ENCODE measurements at places on chromosomes 13 and 19.
A peak's percentile ranks its signal among the peaks of the same experiment; 100 is the strongest.

- DNase-seq, result no peak
Measured at GRCh38 chr19:20182222-20182785, 15.3 kb downstream of the ZNF486 start.

GRCh38 chr19:45935267-45935666 lies 20.7 kb upstream of the NANOS2 start:
- DNase-seq, result no peak

GRCh38 chr19:1206150-1206863 lies 729 bp downstream of the STK11 start:
- no peak for DNase-seq

GRCh38 chr13:42707048-42707447 lies 74.3 kb upstream of the FAM216B start:
- DNase-seq, result no peak

- no peak for DNase-seq
Measured at GRCh38 chr19:58367698-58368454, 5.3 kb upstream of the ZNF497 start.

GRCh38 chr13:98508685-98509084 lies 68.2 kb downstream of the STK24 start:
- no peak for DNase-seq

GRCh38 chr13:53782488-53782961 lies 753.9 kb downstream of the OLFM4 start:
- peak; percentile 39 for DNase-seq

GRCh38 chr19:49690079-49690655 lies 749 bp upstream of the CPT1C start:
- peak; percentile 30 for DNase-seq

GRCh38 chr13:91185294-91185863 lies 162.1 kb upstream of the MIR17HG start:
- DNase-seq, result no peak

DNA sequence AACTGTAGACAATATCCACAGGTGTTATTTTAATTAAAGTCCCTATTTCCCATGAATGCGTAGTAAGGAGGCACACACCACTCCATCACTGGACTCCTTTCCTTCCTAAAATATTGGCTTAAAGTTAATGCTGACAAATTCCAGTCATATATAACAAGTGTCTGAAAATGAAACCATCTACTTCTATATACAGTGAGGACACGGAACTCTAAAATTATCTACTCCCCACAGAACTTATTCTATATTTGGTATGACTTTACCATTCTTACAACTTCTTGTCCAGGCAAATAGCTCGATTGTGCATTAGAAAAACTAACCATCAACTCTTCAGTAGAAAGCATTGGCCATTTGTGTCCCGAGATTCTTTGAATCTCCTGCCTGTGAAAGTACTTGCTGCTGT lies 1560.2 kb downstream of the EFNB2 start:
- no peak for DNase-seq

- no peak for DNase-seq
Measured at GRCh38 chr19:33796164-33796875, at the start of gene KCTD15. KCTD15 (plus strand) TSS chr19:33796870; CDS start chr19:33800455, 3,585 bp downstream.

- DNase-seq, result no peak
Measured at GRCh38 chr19:6412447-6413091, 12.0 kb downstream of the KHSRP start.

DNA sequence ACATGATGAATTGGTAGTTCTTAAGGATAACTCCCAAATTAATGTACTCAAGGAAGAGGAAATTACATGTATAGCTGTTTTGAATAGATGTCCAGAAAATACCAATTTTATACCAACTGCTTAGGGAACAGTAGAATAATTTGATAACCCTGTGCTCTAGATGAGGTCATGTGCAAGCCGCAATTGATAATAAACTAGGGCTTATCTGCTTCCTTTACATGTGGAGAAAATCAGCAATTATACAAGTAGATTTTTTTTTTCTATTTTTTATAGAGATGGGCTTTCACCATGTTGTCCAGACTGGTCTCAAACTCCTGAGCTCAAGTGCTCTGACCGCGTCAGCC lies 9.3 kb downstream of the TPT1 start:
- DNase-seq, result no peak

DNA sequence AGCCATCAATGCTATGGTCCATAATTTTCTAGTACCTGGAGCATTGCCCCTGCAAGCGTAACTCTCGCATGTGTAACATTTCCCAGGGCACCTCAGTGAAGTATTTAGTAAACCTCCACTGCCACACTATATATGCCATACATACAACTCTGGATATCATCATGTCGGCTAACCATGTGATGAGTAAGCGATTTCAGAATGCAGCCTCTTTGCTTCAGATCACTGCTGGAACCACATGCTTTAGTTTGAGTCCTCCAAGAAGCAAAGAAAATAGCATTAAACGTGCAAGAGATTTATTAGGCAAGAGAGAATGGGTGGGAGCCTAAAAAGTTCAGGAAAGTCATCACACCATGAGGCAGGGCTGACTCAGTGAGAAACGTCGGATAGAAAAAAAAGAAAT lies 635.6 kb upstream of the SLITRK5 start:
- DNase-seq, result no peak

GRCh38 chr19:6527893-6528543 lies 2.8 kb upstream of the TNFSF9 start:
- no peak for DNase-seq

GRCh38 chr13:46053162-46054012 lies 841 bp upstream of the ZC3H13 start:
- no peak for DNase-seq

DNA sequence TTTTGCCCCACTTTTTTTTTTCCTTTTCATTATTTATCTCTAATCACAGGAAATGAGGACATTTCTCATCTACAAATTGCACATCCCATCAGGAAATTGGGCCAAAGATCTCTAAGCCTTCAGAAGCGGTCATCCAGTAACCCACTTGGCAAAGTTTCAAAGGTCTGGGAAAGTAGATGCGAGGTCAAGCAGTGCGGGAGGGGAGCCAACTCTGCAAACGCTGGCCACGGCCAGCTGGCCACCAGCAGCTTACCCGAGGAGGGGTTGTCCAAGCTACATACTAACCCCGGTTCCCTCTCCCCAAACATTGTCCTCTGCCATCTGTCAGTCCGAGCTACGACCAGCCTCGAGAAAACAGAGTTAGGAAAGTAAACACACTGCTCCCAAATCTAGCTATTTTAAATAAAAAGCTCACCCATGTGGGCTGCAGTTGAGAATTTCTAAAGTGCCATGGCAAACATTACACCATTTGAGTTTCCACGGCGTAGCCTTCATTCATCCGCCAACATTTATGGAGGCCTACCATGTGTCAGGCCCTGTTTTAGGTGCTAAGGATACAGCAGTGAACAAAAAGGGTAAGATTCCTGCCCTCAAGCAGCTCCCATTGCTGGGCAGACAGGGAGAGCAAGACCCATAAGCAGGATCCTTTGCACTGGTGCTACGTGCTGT lies 11.5 kb downstream of the FFAR2 start:
- DNase-seq, result no peak

DNA sequence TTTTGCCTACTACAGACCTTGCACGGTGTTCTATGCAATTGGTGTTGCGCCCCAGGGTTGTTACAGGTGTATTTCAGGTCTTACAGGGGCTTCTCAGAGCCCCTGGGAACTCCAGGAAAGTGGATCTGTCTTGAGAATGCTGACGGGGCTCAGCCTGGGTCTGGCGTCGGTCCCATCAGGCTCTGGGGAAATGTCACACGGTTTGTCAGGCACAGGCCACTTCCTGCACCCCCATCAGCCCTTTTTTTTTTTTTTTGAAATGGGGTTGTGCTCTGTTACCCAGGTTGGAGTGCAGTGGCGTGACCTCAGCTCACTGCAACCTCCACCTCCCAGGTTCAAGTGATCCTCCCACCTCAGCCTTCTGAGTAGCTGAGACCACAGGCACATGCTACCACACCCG lies 13.2 kb downstream of the CLEC4G start:
- DNase-seq, result no peak

DNA sequence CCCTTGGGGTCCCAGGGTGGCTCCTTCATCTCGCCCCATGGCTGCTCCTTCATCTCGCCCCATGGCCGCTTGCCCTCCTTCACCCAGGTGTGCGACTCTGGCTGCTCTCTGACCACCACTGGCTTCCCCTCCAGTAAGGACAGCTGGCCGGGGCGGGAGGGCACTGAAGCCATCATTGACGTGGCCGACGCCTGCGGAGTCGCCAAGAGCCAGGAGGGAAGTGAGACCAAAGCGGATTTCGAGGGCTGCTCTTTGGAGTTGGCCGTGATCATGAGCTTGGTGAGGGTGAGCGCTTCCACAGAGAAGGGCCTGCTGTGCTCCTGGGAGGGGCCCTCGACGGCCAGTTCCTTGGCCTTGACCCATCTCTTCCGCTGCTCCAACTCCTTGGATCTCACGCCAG lies 4.0 kb upstream of the COX6B2 start:
- DNase-seq, result no peak

GRCh38 chr19:8639821-8640401 lies 9.5 kb downstream of the NFILZ start:
- no peak for DNase-seq

GRCh38 chr13:111383591-111384440 lies 63.4 kb downstream of the TEX29 start:
- DNase-seq, result no peak

All from C1 segment of cervical spinal cord (tissue), 14 donors.